Activated T-helper 1 cell treated with anti-CD3 and anti-CD28 coated beads, Interleukin-12 subunit alpha, Interleukin-12 subunit beta, Interleukin-2, Interleukin-4 antibody, amounts not matched to agents 30 ng/mL and 10 ng/mL and 1 ng/mL, durations not matched to agents 14 hours and 24 hours and 36 hours (primary cell): ENCODE measurements at places on chromosomes 7 and 10. TPM values are rescaled to one million over a fixed set of nuclear protein-coding genes. Genes with fewer than 3 reads are reported as not detected.

Gene ADAM22
- 1.4 and 1.5 TPM in 2 replicates for total RNA-seq

Gene FZD8
- total RNA-seq, result 0.41 and 0.56 TPM in 2 replicates

Gene AKR1D1
- total RNA-seq, result not detected in 2 replicates

Gene PDZD7
- 0.47 and 0.54 TPM in 2 replicates for total RNA-seq

Gene CAV2
- not detected in 2 replicates for total RNA-seq

Gene ATG9B
- total RNA-seq, result 4.7 and 6.3 TPM in 2 replicates

GRCh38 chr10:27607591-27607990, 103.5 kb downstream of the RAB18 start:
- H3K27me3 ChIP-seq, result peaks cover 5% of the 10 kb centered on the region
- no peak overlapping the region for H3K4me3 ChIP-seq

- H3K36me3 ChIP-seq, result no peaks in the 10 kb centered on the region
- no peak overlapping the region for H3K4me3 ChIP-seq
- no peaks in the 10 kb centered on the region for H3K27me3 ChIP-seq
- no peak overlapping the region for H3K27ac ChIP-seq
- H3K4me1 ChIP-seq, result no peaks in the 10 kb centered on the region
- no peak for DNase-seq
These were observed 90.8 kb upstream of the NRG3 start for GRCh38 chr10:81784111-81784597.

DNA sequence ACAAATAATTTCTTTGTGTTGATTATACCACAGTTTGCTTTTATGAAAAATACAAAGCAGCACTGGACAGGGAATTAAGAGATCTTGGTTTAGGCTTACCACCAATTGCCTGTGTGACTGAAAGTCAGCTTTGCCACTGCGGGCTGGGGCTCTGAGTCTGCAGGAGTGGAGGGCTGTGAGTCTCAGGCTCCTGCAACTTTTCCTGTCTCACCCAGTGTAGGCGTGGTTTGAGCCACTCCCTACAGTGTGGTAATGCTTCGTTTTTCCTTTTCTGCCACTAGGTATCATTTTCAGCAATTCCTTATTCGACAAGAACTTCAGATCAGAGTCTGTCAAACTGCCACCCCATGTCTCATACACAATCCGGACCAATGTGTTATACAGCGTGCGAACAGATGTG, 180.6 kb downstream of the ABCA13 start:
- H3K36me3 ChIP-seq, result no peaks in the 10 kb centered on the region
- DNase-seq, result no peak
- no peaks in the 10 kb centered on the region for H3K4me1 ChIP-seq
- no peak overlapping the region for H3K27ac ChIP-seq
- no peak overlapping the region for H3K4me3 ChIP-seq
- peaks cover 1% of the 10 kb centered on the region for H3K27me3 ChIP-seq

DNA sequence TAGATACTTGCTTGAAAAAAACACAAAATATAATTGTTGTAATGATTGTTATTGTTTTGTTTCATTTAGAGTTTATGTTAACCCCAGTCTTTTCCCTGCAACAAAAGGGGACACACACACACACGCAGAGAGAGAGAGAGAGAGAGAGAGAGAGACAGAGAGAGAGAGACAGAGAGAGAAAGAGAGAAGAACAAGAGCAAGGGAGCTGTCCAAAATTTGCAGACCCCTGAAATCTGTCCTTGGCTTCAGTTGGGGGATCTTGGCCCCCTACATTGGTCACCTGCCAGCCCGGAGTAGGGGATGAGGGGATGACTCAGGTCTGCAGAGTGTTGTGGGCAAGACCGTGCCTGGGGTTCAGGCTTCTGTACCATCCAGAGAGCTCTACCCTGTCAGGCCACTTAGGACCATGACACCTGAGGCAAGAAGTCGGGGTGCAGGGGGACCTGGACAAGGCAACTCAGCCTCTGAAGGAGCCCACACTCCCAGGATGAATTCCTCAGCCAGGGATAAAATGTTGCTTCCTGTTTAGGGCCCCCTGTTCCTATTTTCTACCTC, 73.1 kb downstream of the RAMP3 start:
- peaks cover 13% of the 10 kb centered on the region for H3K4me1 ChIP-seq
- peaks cover 43% of the 10 kb centered on the region for H3K27me3 ChIP-seq
- no peak overlapping the region for H3K4me3 ChIP-seq
- H3K36me3 ChIP-seq, result no peaks in the 10 kb centered on the region

DNA sequence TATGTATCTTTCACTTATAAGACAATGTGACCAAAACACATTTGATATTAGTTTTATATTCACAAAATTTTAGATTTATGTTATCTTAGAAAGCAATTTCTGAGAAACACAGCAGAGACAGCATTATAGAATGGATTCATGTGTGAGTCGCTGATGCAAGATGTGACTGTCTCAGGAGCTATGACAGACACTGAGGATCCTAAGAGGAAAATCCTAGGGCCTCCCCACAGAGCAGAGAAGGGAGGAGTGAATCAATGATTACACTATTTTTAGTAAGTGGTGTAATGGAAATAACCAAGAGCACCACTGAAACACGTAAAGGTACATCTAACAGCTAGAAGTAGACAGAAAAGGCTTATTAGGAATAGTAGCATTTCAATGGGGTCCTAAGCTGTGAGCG, 204.0 kb upstream of the PTN start:
- H3K27me3 ChIP-seq, result no peaks in the 10 kb centered on the region
- H3K4me3 ChIP-seq, result no peak overlapping the region
- no peak for DNase-seq
- H3K36me3 ChIP-seq, result peaks cover 2% of the 10 kb centered on the region
- no peak overlapping the region for H3K27ac ChIP-seq

DNA sequence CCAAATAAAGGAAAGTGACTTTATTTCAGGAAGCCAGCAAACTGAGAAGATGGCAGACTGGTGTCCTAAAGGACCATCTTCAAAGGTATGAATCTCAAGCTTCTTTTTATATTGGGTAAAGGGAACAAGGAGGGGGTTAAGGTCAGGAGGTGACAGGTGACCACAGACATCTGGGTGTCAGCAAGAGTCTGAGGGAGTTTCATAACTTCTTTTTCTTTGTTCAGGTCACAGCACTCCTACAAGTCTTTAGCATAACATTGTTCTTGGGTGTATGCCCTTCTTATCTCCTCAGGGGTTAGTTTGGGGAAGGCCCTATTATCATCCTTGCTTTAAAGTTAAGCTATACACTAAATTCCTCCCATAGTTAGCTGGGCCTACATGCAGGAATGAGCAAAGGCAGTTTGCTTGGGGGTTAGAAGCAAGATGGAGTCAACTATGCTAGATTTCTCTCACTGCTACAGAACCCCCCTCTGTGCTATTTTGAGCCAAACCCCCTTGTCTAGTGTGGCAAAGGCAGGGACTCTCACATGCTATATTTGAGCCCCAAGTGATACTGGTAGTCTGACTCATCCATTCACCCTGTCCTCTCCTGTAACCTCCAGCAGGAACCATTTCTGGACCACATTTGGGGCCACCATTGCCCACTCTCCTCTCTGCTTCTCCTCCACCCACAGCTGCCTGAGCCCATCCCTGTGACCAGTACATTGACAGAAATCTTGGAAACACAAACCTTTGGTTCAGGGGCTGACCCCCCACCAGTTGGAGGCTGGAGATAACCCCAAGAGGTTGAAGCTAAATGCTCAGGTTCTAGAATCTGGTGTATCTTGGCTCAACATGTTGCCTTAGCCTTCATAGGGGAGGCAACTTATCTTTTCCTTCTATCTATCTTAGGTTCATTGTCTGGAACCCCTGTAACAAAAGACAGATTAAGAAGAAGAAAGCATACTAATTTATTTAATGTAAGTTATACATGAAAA, 55.5 kb upstream of the LRGUK start:
- no peaks in the 10 kb centered on the region for H3K4me1 ChIP-seq
- peaks cover 3% of the 10 kb centered on the region for H3K36me3 ChIP-seq
- no peak for DNase-seq
- H3K4me3 ChIP-seq, result no peak overlapping the region
- H3K27me3 ChIP-seq, result no peaks in the 10 kb centered on the region
- H3K27ac ChIP-seq, result no peak overlapping the region

- no peak for DNase-seq
- no peaks in the 10 kb centered on the region for H3K27me3 ChIP-seq
- H3K4me1 ChIP-seq, result no peaks in the 10 kb centered on the region
- no peak overlapping the region for H3K27ac ChIP-seq
These were observed 193.8 kb downstream of the IMMP2L start for GRCh38 chr7:111368381-111369065.

DNA sequence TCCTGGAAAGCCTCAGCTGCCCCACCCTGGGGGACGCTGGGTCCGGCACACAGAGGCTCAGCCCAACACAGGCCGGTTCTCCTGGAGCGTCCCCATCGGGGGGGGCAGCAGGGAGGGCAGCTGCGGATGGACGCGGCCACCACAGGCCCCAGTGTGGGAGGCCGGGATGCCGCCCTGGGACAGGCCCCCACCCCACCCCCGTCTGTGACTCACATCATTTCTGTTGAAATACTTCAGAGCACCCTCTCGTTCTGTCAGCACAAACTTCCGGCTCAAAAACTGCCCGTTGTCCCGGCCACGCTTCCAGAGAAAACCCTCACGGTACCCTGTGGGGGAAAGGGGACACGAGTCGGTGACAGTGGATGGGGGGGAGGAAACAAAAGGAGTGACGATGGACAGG, 28.5 kb downstream of the GET4 start:
- no peak overlapping the region for H3K27ac ChIP-seq
- no peak for DNase-seq
- H3K36me3 ChIP-seq, result no peaks in the 10 kb centered on the region

DNA sequence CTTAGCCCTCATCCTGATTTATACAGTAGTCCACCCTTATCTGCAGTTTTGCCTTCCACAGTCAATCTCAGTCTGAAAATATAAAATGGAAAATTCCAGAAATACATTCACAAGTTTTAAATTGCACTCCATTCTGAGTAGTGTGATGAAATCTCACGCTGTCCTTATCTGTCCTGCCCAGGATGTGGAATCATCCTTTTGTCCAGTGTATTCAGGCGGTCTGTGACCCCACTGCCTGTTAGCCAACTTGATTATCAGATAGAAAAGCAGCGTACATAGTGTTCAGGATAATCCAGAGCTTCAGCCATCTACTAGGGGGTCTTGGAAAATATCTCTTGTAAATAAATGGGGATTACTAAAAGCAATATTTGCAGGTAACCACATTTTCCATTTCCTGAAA, 146.3 kb downstream of the MALRD1 start:
- no peaks in the 10 kb centered on the region for H3K27me3 ChIP-seq
- no peaks in the 10 kb centered on the region for H3K36me3 ChIP-seq
- no peak overlapping the region for H3K4me3 ChIP-seq
- H3K4me1 ChIP-seq, result no peaks in the 10 kb centered on the region

DNA sequence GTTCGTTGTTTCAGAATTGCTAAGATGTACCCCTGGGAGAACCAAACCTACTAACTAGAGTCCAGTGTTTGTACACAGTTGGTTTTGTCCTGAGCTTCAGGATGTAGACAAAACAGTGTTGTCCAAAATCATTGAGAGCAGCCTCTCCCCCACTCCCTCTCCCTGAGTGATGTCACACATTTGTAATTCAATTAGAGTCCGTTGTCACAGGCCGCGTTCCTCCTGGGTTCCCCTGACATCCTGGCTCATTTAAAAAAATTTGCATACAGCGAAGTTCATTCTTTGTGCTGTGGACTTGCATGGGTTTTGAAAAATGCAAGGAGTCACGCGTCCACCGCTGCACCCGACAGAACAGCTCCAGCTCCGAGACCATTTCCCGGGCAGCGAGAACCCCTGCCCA, 10.3 kb downstream of the GRIFIN start:
- no peaks in the 10 kb centered on the region for H3K36me3 ChIP-seq
- peaks cover 6% of the 10 kb centered on the region for H3K27me3 ChIP-seq
- H3K4me3 ChIP-seq, result no peak overlapping the region
- no peak for DNase-seq
- no peak overlapping the region for H3K27ac ChIP-seq

GRCh38 chr10:8543361-8544056, 489.0 kb downstream of the GATA3 start:
- H3K4me3 ChIP-seq, result no peak overlapping the region
- H3K36me3 ChIP-seq, result no peaks in the 10 kb centered on the region
- DNase-seq, result no peak
- no peak overlapping the region for H3K27ac ChIP-seq
- no peaks in the 10 kb centered on the region for H3K27me3 ChIP-seq
- no peaks in the 10 kb centered on the region for H3K4me1 ChIP-seq

GRCh38 chr10:57849691-57850357, 417.9 kb downstream of the IPMK start:
- no peaks in the 10 kb centered on the region for H3K27me3 ChIP-seq
- H3K36me3 ChIP-seq, result no peaks in the 10 kb centered on the region
- no peak overlapping the region for H3K4me3 ChIP-seq

DNA sequence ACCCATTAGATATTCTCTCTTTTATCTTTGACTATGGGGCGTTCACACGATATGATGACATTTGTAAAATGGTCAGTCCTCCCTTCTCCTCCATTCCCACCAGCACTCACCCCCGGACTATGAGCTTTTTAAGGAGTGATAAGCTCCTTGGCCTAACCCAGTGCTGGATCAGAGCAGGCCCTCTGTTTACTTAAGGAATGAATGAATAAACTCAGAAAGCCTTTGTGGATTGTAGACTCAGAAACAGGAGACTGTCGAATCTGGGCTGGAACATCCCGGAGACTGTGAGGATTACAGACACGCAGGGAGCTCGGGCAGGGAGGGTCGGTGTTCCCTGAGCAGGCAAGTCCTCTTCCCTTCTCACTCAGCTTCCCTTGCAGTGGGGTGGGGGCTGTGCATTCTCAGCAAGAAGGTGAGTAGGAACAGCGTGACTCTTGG, 6.8 kb upstream of the ZCCHC24 start:
- no peaks in the 10 kb centered on the region for H3K36me3 ChIP-seq
- no peaks in the 10 kb centered on the region for H3K4me1 ChIP-seq
- DNase-seq, result no peak

DNA sequence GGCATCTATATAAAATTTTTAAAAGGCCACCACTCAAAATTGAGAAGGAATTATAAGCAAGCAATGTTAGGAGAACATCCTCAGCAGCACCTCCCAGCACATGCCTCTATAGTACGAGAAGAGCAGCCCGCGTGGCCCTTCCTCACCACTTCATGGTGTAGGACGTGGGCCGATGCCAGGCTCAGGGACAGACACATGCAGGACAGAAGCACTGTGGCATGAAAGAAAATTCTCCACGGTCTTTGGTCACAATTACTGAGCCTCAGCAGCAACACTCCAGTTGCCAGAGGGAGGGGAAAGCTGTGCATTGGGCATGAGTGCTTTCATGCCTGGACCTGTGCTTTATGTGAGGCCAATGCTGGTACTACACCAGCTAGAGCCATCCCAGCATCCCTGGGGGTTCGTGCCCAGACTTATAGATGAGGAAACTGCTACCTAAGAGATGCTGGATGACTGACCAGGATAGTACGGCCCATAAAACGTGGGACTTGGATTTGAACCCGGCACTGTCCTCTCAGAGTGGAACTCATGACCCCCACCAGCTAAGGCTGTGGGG, 164.7 kb downstream of the ADAM12 start:
- H3K4me1 ChIP-seq, result no peaks in the 10 kb centered on the region
- no peak overlapping the region for H3K27ac ChIP-seq
- H3K27me3 ChIP-seq, result no peaks in the 10 kb centered on the region
- no peak overlapping the region for H3K4me3 ChIP-seq
- no peak for DNase-seq
- H3K36me3 ChIP-seq, result no peaks in the 10 kb centered on the region

GRCh38 chr7:6653071-6654003, 16.2 kb downstream of the ZNF316 start:
- H3K36me3 ChIP-seq, result peaks cover 39% of the 10 kb centered on the region
- no peak for DNase-seq
- H3K27ac ChIP-seq, result no peak overlapping the region
- no peaks in the 10 kb centered on the region for H3K4me1 ChIP-seq
- H3K27me3 ChIP-seq, result no peaks in the 10 kb centered on the region
